Hematopoietic multipotent progenitor cell (in vitro differentiated cells): ENCODE measurements at places on chromosomes 7 and 10. TPM values are rescaled to one million over a fixed set of nuclear protein-coding genes. Genes with fewer than 3 reads are reported as not detected.

GRCh38 chr7:108568801-108569380, 615 bp downstream of the THAP5 start:
- no peak for DNase-seq

GRCh38 chr7:49119706-49120105, 195.4 kb downstream of the CDC14C start:
- DNase-seq, result no peak

DNA sequence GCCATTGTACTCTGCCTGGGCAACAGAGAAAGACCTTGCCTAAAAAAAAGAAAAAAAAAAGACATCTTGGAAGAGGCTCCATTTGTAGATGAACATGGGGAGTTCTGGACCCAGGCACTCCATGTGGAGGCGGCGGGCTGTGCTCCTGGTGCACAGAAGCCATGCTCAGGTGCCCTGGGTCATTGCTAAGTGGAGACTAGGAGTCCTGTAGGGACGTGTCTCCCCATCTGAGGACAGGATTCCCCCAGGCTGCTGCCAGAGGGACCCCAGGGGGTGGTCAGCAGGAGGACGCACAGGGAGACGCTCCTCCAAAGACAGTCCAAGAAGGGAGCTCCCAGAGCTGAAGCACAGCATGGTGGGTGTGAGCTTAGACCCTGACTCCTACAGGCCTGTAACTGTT, 34.3 kb downstream of the SBDS start:
- no peak for DNase-seq

DNA sequence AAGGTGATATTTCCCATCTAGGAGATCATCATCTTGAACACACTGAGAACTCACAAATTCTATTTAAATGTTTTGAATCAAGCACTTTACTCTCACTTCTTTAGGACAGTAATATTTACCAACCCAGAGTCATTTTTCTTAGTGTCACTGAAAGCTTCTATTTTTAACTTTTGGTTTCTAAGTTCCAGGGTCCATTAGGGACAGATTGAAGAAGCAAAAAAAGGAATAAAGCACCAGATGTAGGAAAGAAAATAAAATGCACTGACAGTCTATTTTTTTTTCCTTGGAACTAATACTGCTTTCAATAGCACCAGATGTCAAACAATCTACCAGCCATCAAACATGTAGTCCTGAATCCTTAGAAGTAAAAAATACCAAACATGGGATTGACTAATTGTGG, 526.7 kb upstream of the LRRN3 start:
- no peak for DNase-seq

Gene PON1
- total RNA-seq, result 0.27 TPM

Gene RP9
- 7.0 TPM for total RNA-seq
